Left cardiac atrium (tissue), 4 donors: ENCODE measurements at places on chromosomes 11 and 22. TPM values are rescaled to one million over a fixed set of nuclear protein-coding genes. Genes with fewer than 3 reads are reported as not detected.

DNA sequence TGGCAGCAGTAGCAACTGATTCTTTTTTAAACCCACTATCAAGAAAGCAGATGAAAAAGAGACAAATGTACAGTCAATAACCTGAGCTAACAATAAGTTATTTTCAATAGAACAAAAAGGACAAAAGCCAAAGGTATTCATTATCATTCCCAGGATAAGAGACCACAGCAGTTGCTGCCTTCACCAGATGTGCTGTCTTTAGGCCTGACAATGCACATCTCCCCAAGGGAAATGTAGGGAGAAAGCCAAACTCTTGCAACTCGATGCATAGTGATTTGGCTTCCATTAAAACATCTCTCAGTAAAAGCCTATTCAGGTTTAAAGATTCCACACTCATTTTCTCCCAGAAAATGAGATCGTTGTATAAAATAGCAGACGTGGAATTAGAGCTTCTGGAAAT, 210.7 kb downstream of the METTL15 start:
- DNase-seq: no peak

GRCh38 chr22:37904572-37905533, 1.2 kb upstream of the MICALL1 start:
- peak; percentile 79 for DNase-seq

DNA sequence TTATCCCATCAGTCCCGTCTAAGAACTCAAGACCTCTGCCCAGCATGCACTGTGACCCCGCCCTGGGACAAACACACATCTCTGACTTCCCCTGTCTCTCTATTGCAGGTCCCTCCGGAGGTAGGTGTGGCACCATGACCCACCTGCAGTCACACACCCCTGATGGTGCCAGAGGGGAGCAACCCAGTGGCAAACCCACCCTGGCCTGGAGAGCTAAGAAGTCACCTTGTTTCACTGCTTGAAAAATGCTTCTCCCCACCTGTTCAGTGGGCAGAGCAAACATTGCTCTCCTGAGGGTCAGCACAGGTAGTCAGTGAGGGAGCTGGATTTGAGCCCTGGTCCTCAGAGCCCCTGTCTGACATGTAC, 23.9 kb downstream of the CAPN1 start:
- DNase-seq: no peak

- DNase-seq: no peak
Observed at GRCh38 chr11:101618709-101619108, 34.9 kb upstream of the TRPC6 start.

- peak; percentile 42 for DNase-seq
Observed at GRCh38 chr22:49847751-49848689, 5.6 kb upstream of the ZBED4 start.

- DNase-seq: no peak
Observed at GRCh38 chr11:76131671-76132631, 74.4 kb downstream of the WNT11 start.

- DNase-seq: no peak
Observed at GRCh38 chr11:124934862-124935547, 842 bp downstream of the HEPACAM start.

GRCh38 chr11:33160136-33160535, 1.1 kb downstream of the CSTF3 start:
- no peak for DNase-seq

DNA sequence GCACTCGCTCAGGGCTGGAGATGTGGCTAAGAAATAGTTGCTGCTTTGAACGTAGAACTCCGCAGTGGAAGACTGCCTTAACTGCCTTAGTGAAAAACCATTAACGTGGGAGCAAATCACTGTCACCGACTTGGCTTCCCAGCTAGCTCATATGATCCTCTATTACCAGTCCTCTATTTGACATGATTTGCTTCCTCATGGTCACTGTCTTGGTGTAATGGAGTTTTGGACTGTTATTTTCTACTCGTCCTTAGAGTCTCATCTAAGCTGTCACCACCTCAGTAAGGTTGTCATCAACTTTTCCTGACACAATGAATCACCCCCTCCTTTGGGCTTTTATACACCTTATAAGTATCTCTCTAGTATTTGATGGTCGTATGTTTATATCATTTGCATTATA, 167.1 kb upstream of the NARS2 start:
- DNase-seq: no peak

GRCh38 chr22:39242595-39243438, 2.0 kb downstream of the PDGFB start:
- no peak for DNase-seq

DNA sequence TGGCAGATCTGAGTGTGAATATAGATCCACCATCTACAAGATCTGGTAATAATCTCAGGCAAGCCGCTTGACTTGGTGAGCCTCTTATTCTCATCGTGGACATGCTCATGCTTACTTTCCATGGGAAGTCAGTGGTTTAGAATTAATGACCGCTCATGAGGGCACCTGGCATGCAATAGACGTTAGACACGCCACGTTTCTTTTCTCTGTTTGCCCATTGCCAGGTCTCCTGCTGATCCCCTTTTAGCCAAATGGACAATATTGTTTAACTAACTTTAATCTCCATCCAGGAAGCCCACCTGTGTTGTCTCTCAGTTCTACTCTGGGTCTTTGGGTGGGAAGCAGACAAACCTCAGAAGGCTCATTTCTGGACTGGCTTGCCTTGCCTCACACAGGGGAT, 439.1 kb downstream of the ETS1 start:
- DNase-seq: no peak

GRCh38 chr11:128859563-128860441, 7.3 kb downstream of the KCNJ1 start:
- DNase-seq: peak; percentile 78

GRCh38 chr11:117428856-117429229, 101.2 kb downstream of the CEP164 start:
- DNase-seq: no peak

GRCh38 chr11:92166335-92166734, 58.3 kb upstream of the FAT3 start:
- no peak for DNase-seq

DNA sequence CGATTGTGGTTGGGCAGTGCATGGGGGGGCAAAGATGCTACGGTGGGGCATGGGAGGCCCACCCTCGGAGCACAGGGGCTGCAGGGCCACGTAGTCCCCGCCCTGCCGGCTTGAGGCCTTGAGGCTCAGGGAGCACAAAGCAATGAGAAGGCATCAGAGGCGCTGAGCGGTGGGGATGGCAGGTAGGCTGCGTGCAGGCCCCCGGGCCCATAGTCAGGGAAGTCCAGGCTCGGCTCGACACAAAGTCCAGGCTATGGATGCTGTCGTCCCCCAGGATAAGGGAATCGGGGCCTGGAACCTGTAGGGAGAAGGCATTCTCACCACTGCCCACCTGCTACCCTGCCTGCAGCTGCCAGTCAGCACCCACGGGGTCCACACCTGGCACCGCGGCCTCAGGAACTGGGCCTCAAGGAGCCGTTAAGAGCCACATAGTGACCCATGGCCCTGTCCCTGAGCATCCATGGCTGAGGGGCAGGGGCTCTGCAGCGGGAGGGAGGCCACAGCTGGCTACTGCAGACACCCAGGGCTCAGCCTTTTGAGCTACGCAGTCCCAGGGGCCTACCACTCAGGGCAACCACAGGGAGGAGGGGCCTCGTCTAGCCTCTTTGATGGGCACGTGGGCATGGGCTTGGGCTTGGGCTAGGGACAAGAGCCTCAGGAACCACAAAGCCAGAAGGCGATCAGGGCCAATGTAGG, 179.7 kb downstream of the IGLL1 start:
- DNase-seq: no peak

DNA sequence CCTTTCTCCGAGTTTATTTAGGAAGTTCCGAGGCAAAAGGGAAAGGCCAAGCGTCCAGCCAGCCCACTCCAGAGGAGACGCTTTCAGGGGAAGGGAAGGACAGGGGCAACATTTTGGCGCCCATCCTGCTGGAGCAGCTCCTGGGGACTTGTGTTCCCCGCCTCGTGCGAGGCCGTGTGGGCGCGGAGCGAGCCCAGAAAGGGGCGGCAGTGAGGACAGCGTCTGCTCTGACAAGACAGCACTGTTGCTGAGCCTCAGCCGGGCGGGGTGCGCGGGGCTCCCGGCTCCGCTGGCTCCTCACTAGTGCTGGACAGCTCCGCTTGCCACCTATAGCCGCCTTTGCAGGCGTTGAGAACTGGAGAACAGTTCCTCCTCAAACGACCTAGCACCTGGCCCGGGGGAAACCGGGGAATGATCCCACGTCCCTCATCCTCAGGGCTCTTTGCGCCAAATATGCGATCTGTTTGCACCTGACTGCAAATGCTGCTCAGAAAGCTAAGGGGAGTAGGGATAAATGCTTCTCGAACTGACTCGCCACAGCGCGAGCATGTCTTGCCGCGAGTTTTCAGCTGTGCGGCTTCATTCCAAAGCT, 722 bp upstream of the GUCY1A2 start:
- peak; percentile 57 for DNase-seq

GRCh38 chr22:37959231-37959825, 5.8 kb downstream of the POLR2F start:
- no peak for DNase-seq

DNA sequence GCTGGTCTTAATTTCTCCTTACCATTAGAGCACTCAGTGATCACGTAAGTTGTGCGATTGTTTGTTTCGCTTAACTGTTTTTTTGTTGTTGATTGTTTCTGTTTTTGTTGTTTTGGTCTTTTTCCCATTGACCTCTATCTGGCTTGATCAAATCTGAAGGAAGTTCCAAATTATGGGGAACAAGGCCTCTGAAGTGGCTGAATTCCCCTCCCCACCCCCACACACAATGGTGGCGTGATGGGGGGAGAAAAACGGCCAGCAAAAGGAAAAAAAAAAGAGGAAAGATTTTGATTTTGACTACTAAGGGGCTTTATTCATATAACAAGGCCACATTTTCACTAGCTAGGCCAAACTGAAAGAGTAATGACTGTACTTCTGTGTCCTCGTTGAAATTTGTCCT, 53.6 kb downstream of the OSBPL5 start:
- no peak for DNase-seq

- DNase-seq: no peak
Observed at GRCh38 chr22:43755452-43755851, 56.7 kb downstream of the EFCAB6 start.

GRCh38 chr11:14414470-14415461, 55.8 kb upstream of the RRAS2 start:
- no peak for DNase-seq

- DNase-seq: no peak
Observed at GRCh38 chr11:1370186-1371025, 19.3 kb upstream of the BRSK2 start.

GRCh38 chr11:9823439-9823838, 159.6 kb downstream of the SWAP70 start:
- no peak for DNase-seq

DNA sequence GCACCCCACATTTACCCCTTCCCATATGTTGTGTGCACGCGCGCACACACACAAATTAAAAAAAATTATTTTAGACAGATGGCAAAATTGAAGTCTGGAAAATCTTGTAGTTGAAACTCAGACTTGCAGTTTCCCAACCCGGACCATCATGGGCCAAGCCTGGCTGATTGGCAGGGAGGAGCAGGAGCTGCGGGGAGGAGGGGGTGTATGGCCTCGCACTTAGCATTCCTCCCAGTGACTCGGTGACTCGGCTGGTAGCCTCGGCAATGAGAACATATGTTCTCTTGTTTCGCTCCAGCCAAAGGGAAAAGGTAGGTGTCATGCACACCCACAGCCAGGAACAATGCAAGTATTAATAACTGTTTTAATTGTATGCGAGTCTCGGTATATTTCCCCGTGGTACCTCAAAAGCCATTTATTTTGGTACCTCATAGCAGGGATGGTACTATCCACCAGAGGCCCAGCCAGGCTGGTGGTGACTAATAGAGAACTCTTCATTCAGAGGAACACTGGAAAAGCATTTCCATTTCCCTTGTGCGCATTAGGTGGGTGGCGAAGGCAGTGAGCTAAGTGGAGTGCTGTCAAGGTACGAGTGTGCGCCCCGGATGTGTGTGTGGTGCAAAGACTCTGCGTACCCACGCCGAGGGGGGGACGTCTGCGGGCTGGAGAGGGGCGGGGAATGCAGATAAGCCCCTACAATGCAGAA, 92.5 kb downstream of the DSCAML1 start:
- no peak for DNase-seq

DNA sequence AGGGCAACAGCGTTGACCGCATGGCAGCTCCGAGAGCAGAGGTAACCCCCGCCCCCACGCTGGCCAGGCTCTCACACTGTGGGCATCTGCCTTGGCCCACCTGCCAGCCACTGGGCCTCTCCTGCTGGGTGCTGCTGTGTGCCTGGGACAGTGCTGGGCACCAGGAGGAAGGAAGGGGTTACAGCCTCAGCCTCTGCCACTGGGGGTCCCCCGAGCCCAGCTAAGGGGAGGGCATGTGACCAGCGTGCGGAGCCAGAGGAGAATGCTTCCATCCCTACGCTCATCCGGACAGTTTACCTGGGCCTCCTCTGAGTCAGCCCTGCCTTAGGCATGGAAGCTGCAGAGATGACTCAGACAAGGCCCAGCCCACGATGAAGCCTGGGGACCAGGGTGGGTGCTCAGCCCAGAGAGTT, 10.9 kb downstream of the NCF4 start:
- no peak for DNase-seq

DNA sequence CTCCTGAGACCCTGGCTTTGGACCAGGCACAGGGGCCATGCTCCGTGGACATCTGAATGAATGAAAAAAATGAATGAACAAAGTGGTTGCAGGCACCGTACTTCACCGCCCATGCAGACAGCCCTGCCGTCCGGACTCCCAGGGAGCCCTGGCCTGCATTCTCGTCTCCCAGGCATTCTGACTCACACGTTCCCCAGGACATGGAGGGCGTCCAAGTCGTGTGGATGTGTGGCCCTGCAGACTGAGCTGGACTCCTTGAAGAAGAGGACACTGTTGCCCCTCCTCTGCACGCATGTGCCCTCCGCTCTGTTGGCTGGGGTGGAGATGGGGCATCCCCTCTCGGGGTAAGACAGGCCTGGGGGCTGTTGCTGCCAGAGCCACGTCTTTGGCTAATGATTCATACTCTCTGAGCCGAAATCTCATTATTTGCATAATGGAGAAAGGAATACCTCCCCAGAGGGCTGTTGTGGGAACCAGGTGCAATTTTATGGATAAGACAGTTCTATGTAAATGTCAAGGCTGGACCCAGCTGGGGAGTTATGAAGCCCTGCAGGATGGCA, 49.7 kb downstream of the RTL6 start:
- peak; percentile 81 for DNase-seq

Gene DDTL
- 1.3 TPM for total RNA-seq

Gene DCDC1
- 0.15 TPM for total RNA-seq

Gene CASP12
- total RNA-seq: 0.32 TPM

Gene TMPRSS4
- not detected for total RNA-seq

Gene C11orf91
- total RNA-seq: 1.7 TPM

Gene GPHA2
- not detected for total RNA-seq

Gene OR10D3
- total RNA-seq: not detected

Gene VPREB3
- 1.3 TPM for total RNA-seq

Gene CDK2AP2
- 44.8 TPM for total RNA-seq

Gene TMEM45B
- total RNA-seq: not detected

Gene PYGM
- total RNA-seq: 31.3 TPM

Gene CLDN5
- 42.1 TPM for total RNA-seq

Gene APOBEC3B
- 1.5 TPM for total RNA-seq

Gene HBG2
- not detected for total RNA-seq

Gene NLRP6
- 0.62 TPM for total RNA-seq

Gene CLP1
- total RNA-seq: 8.5 TPM
